ENCODE measurements at places on chromosomes 5 and 9. TPM values are rescaled to one million over a fixed set of nuclear protein-coding genes. Genes with fewer than 3 reads are reported as not detected.

LPAR1 gene
- 10.8 TPM for total RNA-seq

RORB gene
- not detected for total RNA-seq

PTGDS gene
- total RNA-seq = 0.71 TPM

LHX6 gene
- total RNA-seq = 0.24 TPM
